ENCODE measurements at places on chromosomes 2 and 18. TPM values are rescaled to one million over a fixed set of nuclear protein-coding genes. Genes with fewer than 3 reads are reported as not detected.

The ATOH8 gene
- 103 TPM for total RNA-seq

The NT5DC4 gene
- total RNA-seq = not detected

The GRHL1 gene
- total RNA-seq = 4.6 TPM

The WNT6 gene
- 0.44 TPM for total RNA-seq

The SERPINB10 gene
- total RNA-seq = 0.11 TPM

The RASGRP3 gene
- total RNA-seq = 34.6 TPM

The HDHD2 gene
- 19.0 TPM for total RNA-seq

The C2orf81 gene
- total RNA-seq = 2.7 TPM

The LIMS4 gene
- total RNA-seq = not detected

The PRSS56 gene
- not detected for total RNA-seq

The POMC gene
- 2.4 TPM for total RNA-seq

The FOXI3 gene
- 0.09 TPM for total RNA-seq

The MC5R gene
- not detected for total RNA-seq

The IL1R2 gene
- total RNA-seq = 76.7 TPM

The CFAP65 gene
- total RNA-seq = 15.5 TPM

All from upper lobe of left lung (tissue), 6 donors.